Hypothalamus (tissue), 51 donors: ENCODE measurements at places on chromosomes 4 and X.
A peak's percentile ranks its signal among the peaks of the same experiment; 100 is the strongest.

DNA sequence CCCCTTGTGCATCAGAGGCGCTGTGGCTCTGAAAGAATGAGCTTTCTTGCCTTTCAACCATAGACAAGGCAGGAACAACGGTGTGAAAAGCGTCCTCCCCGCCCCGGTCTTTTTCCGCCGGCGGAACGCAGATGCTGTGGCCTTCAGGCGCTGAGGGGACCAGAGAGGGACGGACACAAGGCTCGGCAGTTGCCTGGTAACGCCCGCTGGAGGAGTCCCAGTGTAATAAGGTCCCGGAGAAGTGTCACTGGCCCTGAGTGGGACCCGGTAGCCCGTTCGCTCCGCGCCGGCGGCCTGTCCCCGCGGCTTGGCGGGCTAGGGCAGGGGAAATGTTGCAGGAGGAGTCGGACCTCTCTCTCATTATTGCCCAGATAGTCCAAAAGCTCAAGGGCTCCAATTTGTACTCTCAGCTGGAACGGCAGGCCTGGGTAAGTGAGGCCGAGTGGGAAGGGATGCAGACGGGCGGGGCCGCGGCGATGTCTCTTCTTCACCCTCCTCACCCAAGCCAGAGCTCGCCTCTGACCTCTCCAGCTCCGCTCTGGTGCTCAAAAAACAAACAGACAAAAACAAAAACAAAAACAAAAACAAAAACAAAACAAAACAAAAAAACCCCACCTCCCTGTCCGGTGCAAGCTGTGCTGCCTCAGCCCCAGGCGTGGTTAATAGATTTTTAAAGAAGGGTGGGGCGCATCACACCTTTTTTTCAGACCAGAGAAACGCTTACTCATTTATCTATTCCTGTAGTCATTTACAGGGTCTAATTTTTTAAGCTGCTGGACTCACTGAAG lies at the start of gene TBC1D19:
TBC1D19 (plus strand) TSS at position 220 of the 788 bp plus-strand sequence; CDS start at position 330, 110 bp downstream.
- peak; percentile 77 for DNase-seq

DNA sequence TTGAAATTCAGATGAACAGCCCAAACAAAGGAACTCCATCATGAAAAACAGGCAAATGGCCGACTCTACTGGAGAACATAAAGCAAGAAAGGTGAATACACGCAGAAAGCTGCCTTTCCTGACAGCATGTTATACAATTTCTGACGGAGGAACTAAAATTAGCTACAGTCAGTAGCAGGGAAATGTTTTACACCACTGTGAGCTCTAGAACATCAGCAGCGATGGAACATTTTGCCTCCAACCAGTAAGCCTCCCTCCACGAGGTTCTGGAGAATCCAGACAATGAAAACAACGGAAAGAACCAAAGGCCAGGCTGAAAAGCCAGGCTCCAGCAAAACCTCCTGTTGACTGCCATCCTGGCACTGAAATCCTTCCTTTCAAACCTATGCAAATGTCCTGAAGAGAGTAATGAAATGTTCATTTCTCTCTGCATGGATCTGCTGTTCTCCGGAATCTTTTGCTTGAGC lies 78.9 kb downstream of the IRF2 start:
- no peak for DNase-seq

DNA sequence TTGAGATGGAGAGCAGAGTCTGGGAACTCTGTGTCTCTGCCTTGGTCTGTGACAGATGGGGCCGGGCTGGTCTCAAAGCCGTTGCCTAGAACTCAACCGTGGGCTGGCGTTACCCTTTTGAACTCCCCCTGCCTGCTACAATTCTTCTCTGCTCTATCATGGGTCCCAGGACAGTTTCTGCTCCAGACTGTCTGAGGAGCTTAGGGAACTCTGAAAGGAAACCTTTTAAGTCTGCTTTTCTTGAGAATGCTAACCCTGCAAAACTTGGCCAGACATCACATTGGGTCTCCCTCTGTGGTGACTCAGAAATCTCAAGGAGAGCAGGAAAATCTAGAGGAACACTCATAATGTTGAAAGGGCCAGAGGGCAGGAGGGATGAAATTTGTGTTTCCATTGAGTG lies 240.6 kb downstream of the CBR4 start:
- no peak for DNase-seq

DNA sequence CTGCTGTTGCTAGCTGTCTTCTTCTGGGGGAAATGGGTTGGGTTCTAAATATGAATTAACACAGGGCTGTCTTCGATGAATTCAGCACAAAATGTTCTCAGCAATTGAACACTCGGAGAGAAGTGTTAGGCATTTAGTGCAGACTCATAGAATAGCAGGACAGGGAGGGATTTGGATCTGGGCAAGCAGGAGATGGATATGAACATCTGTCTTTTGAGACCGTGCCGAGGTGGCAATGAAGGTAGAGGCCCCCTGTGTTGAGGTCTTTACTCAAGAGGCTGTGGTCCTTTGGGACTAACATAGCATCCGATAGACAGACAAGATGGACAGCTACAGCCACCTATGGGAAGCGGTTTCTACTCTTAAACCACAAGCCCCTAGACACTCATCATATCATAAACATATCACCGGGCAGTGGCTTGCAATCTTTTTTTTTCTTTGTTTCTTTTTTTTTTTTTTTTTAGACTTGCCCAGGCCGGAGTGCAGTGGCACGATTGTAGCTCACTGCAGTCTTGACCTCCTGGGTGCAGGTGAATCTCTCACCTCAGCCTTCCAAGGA lies 6.7 kb downstream of the CD99 start:
- no peak for DNase-seq

DNA sequence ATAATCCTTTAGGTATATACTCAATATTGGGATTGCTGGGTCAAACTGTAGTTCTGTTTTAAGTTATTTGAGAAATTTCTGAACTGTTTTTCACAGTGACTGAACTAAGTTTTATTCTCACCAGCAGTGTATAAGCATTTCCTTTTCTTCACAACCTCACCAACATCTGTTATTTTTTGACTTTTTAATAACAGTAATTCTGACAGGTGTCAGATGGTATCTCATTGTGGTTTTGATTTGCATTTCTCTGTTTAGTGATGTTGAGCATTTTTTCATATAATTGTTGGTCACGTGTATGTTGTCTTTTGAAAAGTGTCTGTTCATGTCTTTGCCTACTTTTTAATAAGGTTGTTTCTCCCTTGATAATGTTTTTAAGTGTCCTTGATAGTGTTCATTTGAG lies 112.6 kb downstream of the LINC00632 start:
- no peak for DNase-seq

DNA sequence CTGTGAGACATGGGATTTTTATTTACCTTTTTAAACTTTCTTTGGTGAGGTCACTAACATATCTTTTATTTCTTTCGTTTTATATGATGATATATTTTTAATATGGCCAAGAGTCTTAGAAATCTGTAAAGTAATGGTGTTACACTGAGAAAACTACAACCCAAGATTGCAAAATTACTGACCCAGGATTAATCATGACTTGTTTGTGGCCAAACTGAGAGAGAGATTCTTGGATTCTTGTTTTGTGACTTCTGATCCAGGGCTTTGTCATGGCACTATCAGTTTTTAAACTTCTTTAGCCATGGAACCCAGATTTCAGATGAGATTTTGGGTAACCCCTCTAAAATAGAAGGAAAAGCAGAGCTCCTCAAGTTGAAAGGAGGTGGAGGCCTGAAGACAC lies 42.0 kb downstream of the SGMS2 start:
- no peak for DNase-seq

GRCh38 chr4:104896660-104897645 lies 249.7 kb upstream of the TET2 start:
- no peak for DNase-seq

- no peak for DNase-seq
Measured at GRCh38 chrX:17788439-17788838, 51.1 kb downstream of the SCML1 start.

DNA sequence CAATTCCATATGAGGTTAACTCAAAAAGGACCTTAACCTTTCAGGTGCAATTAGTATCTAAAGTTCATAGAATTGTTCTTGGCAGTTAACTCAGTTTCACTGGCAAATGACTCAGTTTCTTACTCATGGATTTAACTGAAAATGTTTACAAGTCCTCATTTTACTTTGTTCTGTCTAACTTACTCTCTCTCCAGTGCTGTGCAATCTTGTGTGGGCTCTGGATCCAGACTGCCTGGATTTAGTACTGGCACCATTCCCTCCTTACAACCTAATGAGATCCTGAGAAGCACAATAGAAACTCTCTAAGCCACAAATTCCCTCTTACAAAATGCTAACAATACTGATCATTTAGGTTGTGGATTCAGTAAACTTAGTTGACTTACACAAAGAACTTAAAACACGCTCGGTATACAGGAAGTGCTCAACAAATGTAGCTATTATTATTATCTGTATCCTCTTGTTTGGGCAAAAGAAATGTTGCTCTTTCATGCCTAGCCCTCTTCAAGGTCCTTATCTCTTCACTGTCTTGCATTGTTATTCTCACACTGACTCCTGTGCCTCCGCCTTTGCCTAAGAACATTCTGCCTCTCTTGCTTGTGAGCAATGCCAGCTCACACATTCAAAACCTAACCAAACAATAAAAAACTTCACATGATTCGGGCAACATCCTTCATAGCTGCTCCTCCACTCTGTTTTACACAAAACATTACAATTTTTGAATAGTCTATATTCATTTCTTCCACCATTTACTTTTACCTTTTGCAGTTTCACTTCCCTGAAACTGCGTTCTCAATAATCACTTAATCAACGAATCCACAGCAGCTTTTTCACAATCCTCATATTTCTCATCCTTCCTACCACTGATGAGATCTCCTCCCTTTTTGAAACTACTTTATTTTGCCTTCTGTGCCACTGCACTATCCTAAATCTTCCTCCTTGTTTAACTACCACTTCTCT lies 91.8 kb downstream of the PDE5A start:
- no peak for DNase-seq
